A549 treated with GW870086 at 1 μM for 4 hours (cell line): ENCODE measurements at places on chromosomes 3 and 15. TPM values are rescaled to one million over a fixed set of nuclear protein-coding genes. Genes with fewer than 3 reads are reported as not detected.

TRIM71 gene
- 0.03 TPM in 1 of 5 replicates, not detected in the others for total RNA-seq

ACTC1 gene
- total RNA-seq, result 0.10 to 0.27 TPM (median 0.16 TPM) in 4 of 5 replicates, not detected in the other

NPTN gene
- 185 to 210 TPM (median 200 TPM) in 5 replicates for total RNA-seq

GMNC gene
- total RNA-seq, result not detected in 5 replicates

RMDN3 gene
- total RNA-seq, result 21.5 to 23.7 TPM (median 23.1 TPM) in 5 replicates

P2RY1 gene
- 0.43 to 0.60 TPM (median 0.50 TPM) in 5 replicates for total RNA-seq

ATP13A5 gene
- not detected in 5 replicates for total RNA-seq

UTS2B gene
- total RNA-seq, result not detected in 5 replicates

EAF2 gene
- 1.5 to 2.9 TPM (median 2.1 TPM) in 5 replicates for total RNA-seq

THPO gene
- 0.07 TPM in 1 of 5 replicates, not detected in the others for total RNA-seq

SLC9C1 gene
- total RNA-seq, result not detected in 5 replicates

DUT gene
- total RNA-seq, result 92.1 to 115 TPM (median 114 TPM) in 5 replicates

FILIP1L gene
- total RNA-seq, result 0.08 to 0.87 TPM (median 0.17 TPM) in 5 replicates

SH3GL3 gene
- total RNA-seq, result 0.15 to 0.64 TPM (median 0.59 TPM) in 5 replicates

ANKRD34C gene
- total RNA-seq, result not detected in 5 replicates

C2CD4A gene
- 0.07 to 0.40 TPM (median 0.19 TPM) in 5 replicates for total RNA-seq

WDR76 gene
- 11.6 to 13.7 TPM (median 12.7 TPM) in 5 replicates for total RNA-seq
